RWPE1 (cell line): ENCODE measurements at places on chromosomes 7 and 10.

DNA sequence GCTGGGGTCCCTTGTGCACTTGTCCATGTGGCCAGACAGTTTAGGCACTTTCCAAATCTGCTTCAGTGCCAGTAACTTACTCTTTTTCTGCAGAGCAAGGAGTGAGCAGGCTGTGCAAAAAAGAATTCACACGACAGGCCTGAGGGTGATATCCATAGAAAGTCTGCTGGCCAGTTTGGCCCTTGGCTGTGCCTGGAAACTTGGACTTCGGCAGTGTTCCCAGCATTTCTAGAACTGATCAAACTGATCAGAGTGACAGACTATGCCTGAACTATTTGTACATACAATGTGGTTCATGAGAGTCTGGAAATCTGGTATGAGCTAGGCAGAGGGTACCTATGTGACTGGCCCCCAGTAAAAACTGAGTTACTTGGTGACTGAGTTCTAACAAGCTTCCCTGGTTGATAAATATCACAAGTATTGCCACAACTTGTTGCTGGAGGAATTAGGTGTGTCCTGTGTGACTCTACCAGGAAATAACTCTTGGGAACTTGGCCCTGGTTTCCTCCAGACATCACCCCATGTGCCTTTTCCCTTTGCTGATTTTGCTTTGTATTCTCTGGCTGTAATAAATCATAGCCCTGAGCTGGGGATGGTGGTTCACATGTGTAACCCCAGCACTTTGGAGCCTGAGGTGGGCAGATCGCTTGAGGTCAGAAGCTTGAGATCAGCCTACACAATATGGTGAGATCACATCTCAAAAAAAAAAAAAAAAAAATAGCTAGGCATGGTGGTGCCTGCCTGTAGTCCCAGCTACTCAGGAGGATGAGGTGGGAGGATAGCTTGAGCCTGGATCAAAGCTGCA, 3.3 kb upstream of the DENND10 start:
- DNase-seq: peak; percentile 41

DNA sequence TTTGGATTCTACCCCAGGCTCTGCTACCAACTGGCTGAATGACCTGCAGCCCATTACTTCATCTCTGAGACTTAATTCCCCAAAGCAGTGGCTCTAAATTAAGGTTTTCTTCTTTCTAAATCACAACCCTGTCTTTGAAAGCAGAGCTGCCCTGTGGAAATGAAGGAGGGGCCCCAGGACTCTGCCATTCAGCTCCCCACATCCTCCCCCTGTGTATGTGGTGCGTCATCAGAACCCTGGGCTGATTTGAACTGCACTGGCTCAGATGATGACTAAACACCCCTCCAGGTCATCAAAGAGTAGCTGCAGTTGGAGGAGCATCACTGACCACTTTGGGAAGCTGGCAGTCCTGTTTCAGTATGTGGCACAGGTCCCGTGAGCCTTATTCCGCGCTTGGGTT, 46.6 kb downstream of the BPGM start:
- peak; percentile 57 for DNase-seq

- no peak for DNase-seq
Measured at GRCh38 chr10:106816318-106817085, 348.0 kb downstream of the SORCS1 start.

DNA sequence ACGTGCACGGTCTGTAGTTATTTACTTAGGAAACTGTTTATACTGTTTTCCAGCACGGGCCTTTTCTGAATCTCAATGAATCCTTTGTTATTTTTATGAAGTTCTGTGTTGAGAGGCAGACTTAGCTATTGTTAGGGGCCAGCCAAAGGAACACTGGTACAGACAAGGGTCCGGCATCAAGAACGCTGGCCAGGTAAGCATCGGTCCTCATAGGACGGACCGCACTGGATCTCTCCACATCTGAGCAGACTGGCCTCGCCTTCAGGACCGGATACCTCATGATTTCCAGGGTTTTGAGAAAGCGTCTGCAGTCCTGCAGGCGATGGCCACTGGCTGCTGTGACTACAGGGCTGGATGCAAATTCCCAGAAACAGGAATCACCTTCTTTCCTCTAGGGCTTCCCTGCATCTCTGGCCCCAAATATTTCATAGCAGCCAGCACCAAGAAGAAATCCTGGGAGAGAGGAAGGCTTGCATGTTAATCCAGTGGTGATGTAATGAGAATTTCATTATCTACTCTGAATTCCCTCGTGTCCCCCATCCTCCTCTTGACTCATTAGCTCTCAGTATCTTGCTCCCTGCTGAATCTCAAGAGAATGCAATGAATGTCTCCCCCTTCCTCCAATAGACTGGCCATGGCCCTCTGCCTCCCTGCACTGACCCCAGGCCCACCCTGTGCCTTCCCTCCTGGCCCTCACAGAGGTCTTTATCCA, 325.4 kb upstream of the NPVF start:
- no peak for DNase-seq

GRCh38 chr7:25391961-25392587, 163.8 kb upstream of the NPVF start:
- DNase-seq: no peak

- peak; percentile 76 for DNase-seq
Measured at GRCh38 chr7:102834999-102835398, 77.8 kb upstream of the LRRC17 start.

- DNase-seq: no peak
Measured at GRCh38 chr7:154627646-154628290, 375.2 kb downstream of the PAXIP1 start.

- DNase-seq: no peak
Measured at GRCh38 chr7:2920041-2920440, 75.9 kb upstream of the GNA12 start.

DNA sequence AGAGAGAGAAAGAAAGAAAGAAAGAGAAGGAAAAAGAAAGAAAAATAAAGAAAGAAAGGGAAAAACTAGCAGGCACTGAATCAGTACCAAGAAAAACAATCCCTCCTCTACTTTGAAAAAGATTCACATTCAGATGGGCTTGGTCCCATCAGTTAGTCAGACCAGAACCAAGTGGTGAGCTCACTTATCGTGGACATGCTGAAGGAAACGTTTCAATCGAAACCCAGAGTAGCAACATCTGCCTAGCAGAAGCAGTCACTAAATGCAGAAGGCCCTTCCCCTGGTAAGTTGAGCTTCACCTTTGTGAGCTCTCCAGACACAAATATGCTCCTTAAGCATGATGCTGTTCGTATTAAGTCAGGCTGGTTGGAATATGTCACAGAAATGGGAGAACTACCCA, 167.7 kb downstream of the TRIL start:
- DNase-seq: no peak

GRCh38 chr7:8206956-8207355, 55.0 kb downstream of the ICA1 start:
- no peak for DNase-seq

DNA sequence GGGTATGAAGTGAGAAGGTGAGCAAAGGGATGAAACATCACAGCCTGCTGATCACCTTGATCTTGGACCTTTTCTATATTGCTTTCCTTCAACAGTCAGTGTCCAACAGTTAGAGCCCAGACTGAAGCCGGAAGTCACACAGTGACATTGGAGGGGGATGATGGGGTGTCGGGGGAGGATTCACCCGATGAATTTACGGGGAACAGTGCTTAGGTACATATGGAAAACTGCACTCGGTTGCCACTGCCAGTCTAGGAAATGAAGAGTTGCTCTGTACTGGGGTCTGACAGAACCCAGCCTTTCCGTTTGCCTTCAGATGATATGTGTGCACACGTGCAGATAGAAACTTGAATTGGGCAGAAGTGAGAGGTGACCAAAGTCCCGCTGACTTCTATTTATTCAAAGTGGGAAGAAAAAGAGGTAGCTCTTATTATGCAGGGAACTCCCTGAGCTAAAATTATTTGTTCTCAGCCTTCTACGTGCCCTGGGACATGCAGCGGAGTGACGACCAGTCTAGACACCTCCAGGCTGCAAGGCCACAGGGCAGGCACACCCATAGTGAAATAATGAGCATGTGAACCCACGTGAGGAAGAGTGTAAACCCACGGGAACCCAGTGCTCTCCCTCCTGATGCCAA, 107.2 kb upstream of the INHBA start:
- DNase-seq: no peak

DNA sequence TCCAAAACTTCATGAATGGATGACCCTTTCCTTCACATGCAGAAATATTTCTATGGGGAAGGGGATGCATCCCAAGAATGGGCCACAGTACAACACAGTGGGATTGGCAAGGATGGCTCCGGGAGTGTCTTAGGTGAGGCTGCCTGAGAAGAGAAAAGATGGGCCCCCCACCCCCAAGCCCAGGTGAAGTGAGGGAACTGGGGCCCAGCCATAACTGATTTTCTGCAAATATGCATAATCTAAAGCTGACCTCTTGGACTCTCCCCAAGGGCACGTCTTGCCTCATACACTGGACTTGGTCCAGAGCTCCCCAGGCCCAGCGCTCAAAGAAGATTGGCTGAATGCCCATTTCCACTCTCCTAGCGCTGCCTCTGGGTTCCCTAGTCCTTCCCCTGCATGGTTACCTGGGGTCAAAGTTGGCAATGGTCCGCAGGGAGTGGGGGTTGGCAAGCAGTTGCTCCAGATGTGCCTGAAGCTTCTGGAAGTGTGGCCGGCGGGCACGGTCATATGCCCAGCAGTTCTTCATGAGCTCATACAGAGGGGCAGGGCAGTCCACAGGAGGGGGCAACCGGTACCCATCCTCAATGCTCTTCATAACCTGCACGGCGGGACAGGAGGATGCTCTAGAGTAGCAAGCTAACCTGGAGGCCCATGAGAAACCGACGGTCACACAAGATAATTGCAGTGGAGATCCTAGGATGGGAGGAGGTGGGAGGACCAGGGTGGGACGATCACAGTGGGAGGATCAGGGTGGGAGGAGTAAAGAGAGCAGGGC, 12.3 kb downstream of the ZYX start:
- no peak for DNase-seq

DNA sequence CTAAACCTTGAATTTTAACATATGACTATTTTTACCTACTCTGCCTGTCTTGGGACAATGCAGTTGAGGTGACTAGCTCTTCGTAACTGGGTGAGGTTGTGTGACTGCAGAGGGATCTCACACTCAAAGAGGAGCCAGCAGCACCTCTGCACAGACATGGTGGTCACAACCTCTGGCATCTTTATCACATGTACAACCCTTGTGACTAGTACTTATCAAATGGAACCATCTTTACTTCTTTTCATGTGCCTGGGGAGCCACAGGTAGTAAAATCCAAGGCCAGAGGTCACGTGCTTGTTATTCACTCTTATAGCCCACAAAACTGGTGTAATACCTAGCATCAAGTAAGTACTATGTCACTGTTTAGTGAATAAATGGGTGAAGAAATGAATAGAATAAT, 244.3 kb downstream of the COBL start:
- DNase-seq: no peak

DNA sequence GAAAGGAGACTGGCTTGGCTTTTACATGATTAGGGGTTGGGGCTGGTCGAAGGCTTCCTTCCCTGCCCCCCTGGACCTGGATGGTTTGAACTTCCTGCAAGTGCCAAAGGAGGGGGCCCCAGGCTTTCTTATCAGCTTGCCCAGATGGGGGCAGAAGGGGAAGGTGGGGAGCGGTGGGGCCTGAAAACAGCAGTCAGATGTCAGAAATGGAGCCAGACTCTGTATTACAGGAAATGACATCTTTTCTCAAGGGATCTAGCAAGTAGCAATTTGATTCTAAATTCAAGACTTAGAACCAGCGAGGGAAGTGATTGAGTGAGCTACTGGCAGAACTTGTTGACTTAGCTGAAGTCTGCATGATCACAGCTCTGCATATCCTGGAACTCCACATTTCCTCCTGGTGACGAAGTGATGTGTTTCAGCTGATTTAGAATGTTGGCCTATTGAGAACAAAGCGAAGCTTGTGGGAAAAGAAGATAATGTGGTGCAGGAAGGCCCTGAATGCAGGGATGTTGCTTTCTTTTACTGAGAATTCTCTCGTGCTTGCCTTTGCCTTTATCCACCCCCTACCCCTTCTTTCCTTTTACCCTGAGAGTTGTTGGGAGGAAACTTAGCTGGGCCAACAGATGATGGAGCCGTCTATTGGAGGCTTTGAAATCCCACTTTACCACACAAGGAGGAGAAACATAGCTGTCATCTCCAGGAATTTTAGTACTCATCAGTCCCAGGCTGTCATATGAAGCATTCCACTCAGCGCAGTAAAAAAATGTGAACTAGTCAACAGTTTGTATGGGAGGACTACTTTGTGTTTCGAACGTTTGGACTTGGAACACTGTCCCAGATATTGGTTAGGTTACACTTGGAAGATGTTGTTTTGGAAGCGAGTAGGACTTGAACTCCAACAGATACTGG, 43.2 kb downstream of the CCNY start:
- no peak for DNase-seq

- no peak for DNase-seq
Measured at GRCh38 chr7:137325927-137326326, 17.6 kb downstream of the PTN start.

GRCh38 chr7:98826387-98826786, 43.4 kb downstream of the TMEM130 start:
- DNase-seq: no peak

- no peak for DNase-seq
Measured at GRCh38 chr10:114547514-114547913, 110.6 kb downstream of the ABLIM1 start.

DNA sequence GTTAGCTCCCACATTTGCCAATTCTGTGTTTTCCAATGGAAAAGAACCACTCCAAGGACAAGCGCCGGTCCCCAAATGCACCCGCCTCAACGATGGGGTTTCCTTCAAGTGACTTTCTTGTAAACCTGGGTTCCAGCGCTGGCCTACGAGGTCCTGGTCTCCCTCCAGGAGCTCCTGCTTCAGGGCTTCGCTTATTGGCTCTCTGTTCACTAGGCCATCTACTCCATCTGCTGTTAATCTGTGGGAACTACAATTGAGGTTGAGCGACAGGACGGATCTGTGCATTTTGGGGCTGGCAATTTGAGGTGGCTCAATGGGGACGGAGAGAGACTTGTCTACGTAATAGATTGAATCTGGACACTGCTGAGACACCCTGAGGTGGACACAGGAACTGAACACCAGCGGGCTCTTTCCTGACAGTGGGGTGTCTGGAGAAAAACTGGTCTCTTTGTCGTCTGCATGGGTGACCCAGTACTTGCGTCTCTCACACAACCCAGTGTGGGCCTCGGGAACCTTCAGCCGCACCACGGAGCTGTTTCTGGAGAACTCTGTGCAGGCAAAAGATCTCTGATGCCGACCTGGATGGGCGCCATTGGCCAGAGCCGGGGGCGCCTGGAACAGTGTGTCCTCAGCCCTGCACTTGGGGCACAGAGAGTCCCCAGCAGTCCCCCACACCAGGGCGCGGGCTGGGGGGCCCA, 115.9 kb upstream of the ADAM12 start:
- DNase-seq: peak; percentile 49

DNA sequence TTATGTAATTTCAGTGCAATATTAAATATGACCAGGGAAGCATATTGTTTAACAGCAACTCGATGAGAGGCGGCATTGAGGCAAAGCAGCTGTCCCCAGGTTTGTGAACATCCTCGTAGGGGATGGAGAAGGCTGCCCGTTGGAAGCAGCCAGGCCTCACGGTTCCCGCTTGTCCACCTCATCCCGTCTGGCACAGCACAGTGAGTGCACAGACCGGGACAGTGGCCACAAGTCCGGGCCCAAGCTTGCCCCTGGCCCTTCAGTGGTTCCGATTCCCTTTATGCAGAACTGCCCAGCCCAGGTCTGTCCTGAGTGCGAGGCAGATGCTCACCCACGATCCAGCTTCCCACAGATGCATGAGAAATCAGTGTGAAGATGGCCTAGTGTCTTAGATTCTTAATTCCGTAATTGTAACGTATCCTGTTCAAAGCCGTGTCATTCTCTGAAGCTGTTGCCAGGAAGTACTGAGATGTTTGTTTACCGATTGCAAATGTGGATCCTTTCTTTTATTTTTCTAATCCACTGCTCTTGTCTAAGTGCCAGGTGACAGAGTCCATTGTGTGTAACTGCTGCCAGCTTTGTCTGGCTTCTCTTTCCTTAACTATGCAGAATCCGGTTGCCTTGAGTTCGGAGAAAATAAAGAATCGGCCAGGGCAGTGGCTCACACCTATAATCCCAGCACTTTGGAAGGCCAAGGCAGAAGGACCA, 35.5 kb downstream of the PFKP start:
- DNase-seq: no peak
